NCI-H1417 treated with DMSO at 0.1 percent for 48 hours (cell line): ENCODE measurements at places on chromosomes 1 and 21.

GRCh38 chr1:167463875-167464575 is 54.3 kb downstream of the CD247 start:
- no peak for DNase-seq

- no peak for DNase-seq
Measured at GRCh38 chr1:5465281-5465711, 526.9 kb downstream of the NPHP4 start.

- DNase-seq: no peak
Measured at GRCh38 chr1:160489513-160490261, 33.4 kb downstream of the SLAMF6 start.

DNA sequence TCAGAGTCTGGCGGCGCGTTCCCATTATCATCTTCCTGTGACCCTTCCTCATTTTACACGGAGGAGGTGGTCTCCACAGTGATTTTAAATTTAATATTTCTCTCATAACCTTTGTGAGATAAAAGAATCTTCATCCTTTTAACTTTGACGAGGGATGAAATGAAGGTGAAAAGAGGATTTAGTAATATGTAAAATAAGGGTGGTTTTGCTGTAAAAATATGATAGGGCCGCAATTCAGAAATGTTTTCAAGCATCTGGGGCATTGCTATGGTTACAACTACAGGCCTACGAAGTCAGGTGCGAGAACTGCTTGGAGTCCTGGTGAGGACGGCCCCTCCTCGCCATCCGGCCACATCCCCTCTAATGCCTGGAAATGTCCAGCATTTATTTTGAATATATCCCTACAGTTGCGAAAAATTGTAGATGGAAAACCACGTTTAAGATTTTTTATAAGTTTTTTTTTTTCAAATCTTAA is 422 bp upstream of the RSBN1 start:
- no peak for DNase-seq

- no peak for DNase-seq
Measured at GRCh38 chr1:183720028-183720427, 66.9 kb upstream of the APOBEC4 start.

DNA sequence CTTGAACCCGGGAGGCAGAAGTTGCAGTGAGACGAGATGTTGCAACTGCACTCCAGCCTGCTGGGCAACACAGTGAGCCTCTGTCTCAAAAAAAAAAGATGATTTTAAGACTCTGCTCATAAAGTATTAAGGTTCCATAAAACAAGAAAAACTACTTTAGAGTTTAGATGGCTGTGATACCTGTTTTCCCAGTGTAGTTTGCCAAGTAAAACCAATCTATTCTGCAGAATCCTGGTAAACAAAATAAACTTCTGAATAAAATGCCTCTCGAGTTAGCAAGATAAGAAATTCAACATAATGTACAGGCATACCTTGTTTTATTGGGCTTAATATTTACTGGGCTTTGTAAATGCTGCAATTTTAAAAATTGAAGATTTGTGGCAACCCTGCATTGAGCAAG is 30.8 kb downstream of the LTN1 start:
- DNase-seq: no peak

- no peak for DNase-seq
Measured at GRCh38 chr1:27887215-27888021, 15.1 kb downstream of the THEMIS2 start.

- no peak for DNase-seq
Measured at GRCh38 chr1:147618077-147618569, 52.2 kb downstream of the ACP6 start.

DNA sequence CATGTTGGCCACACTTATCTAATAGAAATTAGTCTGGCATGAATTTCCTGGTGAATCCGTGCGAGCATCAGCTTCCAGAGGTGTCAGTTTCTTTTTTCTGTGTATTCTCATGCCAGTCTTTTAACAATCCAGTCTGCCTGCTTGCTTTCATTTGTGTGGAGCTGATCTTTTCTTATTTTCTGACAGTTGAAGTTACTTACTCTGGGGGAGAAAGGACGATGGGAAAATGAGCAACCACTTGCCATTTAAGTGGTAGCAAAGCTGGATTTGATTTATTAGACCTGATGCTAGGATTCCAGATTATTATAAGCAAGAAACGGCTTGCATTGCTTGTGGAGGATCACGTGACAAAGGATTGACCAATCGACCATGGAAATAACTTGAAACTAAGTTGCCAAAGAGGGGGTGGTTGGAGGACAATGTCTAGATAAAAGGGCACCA is 24.3 kb upstream of the APP start:
- DNase-seq: no peak
